ENCODE measurements at places on chromosomes 12 and 14. TPM values are rescaled to one million over a fixed set of nuclear protein-coding genes. Genes with fewer than 3 reads are reported as not detected.

The KRT75 gene
- total RNA-seq, result not detected

DNA sequence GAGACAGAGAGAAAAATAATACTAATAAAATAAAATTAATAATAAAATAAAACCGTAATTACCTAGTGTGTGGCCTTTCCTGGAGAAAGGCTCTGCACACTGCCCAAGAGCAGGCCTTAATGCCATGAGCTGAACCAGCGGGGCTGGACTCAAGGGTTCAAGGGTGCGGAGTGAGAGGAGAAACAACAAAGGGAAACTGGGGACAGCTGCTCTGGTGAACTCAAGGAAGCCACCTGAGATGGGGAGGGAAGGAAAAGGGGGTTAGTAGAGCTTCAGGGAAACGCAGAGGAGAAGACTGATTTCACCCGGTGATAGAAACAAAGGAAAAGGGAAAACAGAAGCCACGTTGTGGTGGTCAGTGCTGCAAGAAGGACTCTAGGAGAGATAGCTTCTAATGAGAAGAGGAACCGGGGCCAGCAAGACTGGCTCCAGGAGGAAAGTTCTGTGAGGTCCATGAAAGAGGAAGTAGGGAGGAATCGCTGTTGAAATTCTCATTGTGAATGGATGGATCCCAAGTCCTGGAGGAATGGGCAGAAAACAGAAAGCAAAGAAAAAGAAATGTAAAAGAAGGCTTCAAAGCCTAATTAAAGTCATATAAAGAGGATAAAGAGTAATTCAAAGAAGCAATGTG lies 48.3 kb upstream of the BCL2L14 start:
- peaks cover 16% of the 10 kb centered on the region for H3K27me3 ChIP-seq
- H3K4me1 ChIP-seq, result peaks cover 11% of the 10 kb centered on the region
- no peak overlapping the region for H3K27ac ChIP-seq
- DNase-seq, result peak; percentile 60
- H3K4me3 ChIP-seq, result no peak overlapping the region
- no peaks in the 10 kb centered on the region for H3K36me3 ChIP-seq

GRCh38 chr12:41981758-41982157 lies 162.9 kb downstream of the GXYLT1 start:
- peaks cover 2% of the 10 kb centered on the region for H3K27me3 ChIP-seq
- H3K4me3 ChIP-seq, result no peak overlapping the region
- H3K36me3 ChIP-seq, result no peaks in the 10 kb centered on the region
- no peak for DNase-seq
- H3K27ac ChIP-seq, result no peak overlapping the region
- peaks cover 6% of the 10 kb centered on the region for H3K4me1 ChIP-seq

The SOAT2 gene
- not detected for total RNA-seq

The NRIP2 gene
- total RNA-seq, result 0.13 TPM

GRCh38 chr12:26736563-26737486 lies 96.2 kb downstream of the ITPR2 start:
- H3K27ac ChIP-seq, result no peak overlapping the region
- DNase-seq, result no peak
- no peak overlapping the region for H3K4me3 ChIP-seq
- peaks cover 15% of the 10 kb centered on the region for H3K4me1 ChIP-seq

DNA sequence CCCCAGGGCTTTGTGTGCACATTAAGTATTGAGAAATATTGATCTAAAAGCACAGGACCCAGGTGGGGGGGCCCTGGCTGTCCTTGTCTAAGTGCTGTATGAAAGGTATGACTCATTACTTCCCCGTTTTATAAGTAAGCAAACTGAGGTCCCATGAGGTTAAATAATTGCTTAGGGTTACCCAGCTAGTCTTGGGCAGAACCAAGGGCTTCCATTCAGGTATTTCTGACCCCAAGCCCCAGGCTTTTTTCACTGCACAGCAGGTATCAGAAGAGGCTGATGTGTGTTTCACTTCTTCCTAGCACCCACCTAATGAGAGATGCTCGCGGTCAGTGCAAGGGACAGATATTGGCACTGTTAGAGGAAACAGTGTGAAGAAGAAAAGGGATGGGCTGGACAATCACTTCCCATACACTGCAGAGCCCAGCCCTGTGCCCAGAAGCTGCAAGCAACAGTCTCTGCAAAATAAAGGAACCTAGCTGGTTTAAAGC lies 4.7 kb upstream of the TC2N start:
- H3K27ac ChIP-seq, result no peak overlapping the region
- peaks cover 25% of the 10 kb centered on the region for H3K36me3 ChIP-seq
- no peak for DNase-seq
- no peaks in the 10 kb centered on the region for H3K27me3 ChIP-seq
- no peak overlapping the region for H3K4me3 ChIP-seq

GRCh38 chr12:2586156-2587038 lies 208.4 kb upstream of the FKBP4 start:
- no peaks in the 10 kb centered on the region for H3K27me3 ChIP-seq
- peaks cover 21% of the 10 kb centered on the region for H3K4me1 ChIP-seq
- peak overlapping the region; percentile 31 for H3K27ac ChIP-seq
- no peak overlapping the region for H3K4me3 ChIP-seq
- H3K36me3 ChIP-seq, result peaks cover 58% of the 10 kb centered on the region

GRCh38 chr12:51388846-51389245 lies 2.4 kb downstream of the GALNT6 start:
- H3K4me1 ChIP-seq, result peaks cover 42% of the 10 kb centered on the region
- no peaks in the 10 kb centered on the region for H3K27me3 ChIP-seq
- no peak overlapping the region for H3K4me3 ChIP-seq

The PAH gene
- total RNA-seq, result not detected

The RNASE12 gene
- total RNA-seq, result not detected

DNA sequence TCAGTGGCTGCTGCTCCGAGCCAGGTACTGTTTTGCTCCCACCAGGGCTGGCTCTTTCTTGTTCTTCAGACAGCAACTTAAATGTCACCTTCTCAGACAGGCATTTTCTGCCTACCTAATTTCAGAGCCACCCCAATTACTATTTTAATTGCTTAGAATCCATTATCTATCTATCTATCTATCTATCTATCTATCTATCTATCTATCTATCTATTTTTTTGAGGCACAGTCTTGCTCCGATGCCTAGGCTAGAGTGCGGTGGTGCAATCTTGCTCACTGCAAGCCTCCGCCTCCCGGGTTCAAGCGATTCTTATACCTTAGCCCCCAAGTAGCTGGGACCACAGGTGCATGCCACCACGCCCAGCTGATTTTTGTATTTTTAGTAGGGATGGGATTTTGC lies 58.5 kb downstream of the SPPL3 start:
- H3K4me3 ChIP-seq, result no peak overlapping the region
- no peak for DNase-seq
- peaks cover 3% of the 10 kb centered on the region for H3K36me3 ChIP-seq
- H3K4me1 ChIP-seq, result peaks cover 27% of the 10 kb centered on the region

The PLCZ1 gene
- total RNA-seq, result not detected

The CHGA gene
- not detected for total RNA-seq

The GNB3 gene
- 8.3 TPM for total RNA-seq

DNA sequence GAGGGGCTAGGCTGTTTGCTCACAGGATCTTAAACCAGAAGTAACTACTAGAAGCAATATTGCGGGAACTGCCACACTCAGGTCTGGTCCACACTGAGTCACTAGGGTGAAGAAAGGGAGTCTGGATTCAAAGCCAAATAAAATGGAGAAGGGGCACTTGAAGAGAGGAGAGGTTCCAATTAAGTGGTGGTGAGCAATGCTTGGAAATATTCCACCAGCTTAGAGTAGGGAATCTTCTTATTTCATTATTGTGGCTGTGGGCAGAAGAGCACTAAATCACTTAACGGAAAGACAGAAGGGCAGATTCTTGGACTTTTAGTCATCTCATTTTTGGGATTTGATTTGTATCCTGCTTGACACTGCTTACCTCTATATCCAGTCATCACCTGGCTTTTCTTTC lies 48.6 kb upstream of the PPP1R12A start:
- DNase-seq, result no peak
- H3K36me3 ChIP-seq, result no peaks in the 10 kb centered on the region

GRCh38 chr14:85454226-85454813 lies 75.6 kb upstream of the FLRT2 start:
- no peaks in the 10 kb centered on the region for H3K36me3 ChIP-seq
- peaks cover 10% of the 10 kb centered on the region for H3K4me1 ChIP-seq
- no peaks in the 10 kb centered on the region for H3K27me3 ChIP-seq
- H3K27ac ChIP-seq, result no peak overlapping the region

GRCh38 chr12:118714051-118714460 lies 267.3 kb upstream of the SRRM4 start:
- no peaks in the 10 kb centered on the region for H3K4me1 ChIP-seq
- H3K36me3 ChIP-seq, result no peaks in the 10 kb centered on the region
- H3K27ac ChIP-seq, result no peak overlapping the region
- H3K4me3 ChIP-seq, result no peak overlapping the region
- H3K27me3 ChIP-seq, result no peaks in the 10 kb centered on the region
- DNase-seq, result no peak

- no peaks in the 10 kb centered on the region for H3K36me3 ChIP-seq
- DNase-seq, result no peak
- peaks cover 34% of the 10 kb centered on the region for H3K4me1 ChIP-seq
- no peaks in the 10 kb centered on the region for H3K27me3 ChIP-seq
- H3K4me3 ChIP-seq, result no peak overlapping the region
- peak overlapping the region; percentile 16 for H3K27ac ChIP-seq
Measured at GRCh38 chr12:19988948-19989347, 379.4 kb upstream of the PDE3A start.

GRCh38 chr12:124131659-124132058 lies 158.6 kb downstream of the ZNF664 start:
- peaks cover 8% of the 10 kb centered on the region for H3K27me3 ChIP-seq
- H3K27ac ChIP-seq, result no peak overlapping the region
- peaks cover 17% of the 10 kb centered on the region for H3K4me1 ChIP-seq
- H3K4me3 ChIP-seq, result no peak overlapping the region

The TPPP2 gene
- total RNA-seq, result not detected

DNA sequence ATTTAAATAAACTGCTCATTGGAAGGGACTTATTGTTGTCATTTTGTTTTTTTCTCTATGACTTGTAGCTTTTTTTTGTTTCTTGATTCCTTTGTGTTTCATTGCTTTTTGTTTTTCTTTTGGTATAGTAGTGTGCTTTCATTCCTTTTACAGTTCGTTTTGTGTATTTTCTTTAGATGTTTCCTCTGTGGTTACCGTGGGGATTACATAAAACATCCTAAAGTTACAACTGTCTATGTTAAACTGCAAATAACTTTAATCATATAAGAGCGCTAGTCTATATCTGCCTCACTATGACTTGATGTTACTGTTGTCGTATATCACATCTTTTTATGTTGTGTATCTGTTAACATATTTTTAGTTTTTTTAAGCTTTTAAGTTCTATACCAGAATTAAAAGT lies 86.9 kb downstream of the ATF7IP start:
- no peaks in the 10 kb centered on the region for H3K27me3 ChIP-seq
- peak overlapping the region; percentile 84 for H3K27ac ChIP-seq
- peaks cover 19% of the 10 kb centered on the region for H3K4me1 ChIP-seq
- DNase-seq, result no peak
- no peak overlapping the region for H3K4me3 ChIP-seq

DNA sequence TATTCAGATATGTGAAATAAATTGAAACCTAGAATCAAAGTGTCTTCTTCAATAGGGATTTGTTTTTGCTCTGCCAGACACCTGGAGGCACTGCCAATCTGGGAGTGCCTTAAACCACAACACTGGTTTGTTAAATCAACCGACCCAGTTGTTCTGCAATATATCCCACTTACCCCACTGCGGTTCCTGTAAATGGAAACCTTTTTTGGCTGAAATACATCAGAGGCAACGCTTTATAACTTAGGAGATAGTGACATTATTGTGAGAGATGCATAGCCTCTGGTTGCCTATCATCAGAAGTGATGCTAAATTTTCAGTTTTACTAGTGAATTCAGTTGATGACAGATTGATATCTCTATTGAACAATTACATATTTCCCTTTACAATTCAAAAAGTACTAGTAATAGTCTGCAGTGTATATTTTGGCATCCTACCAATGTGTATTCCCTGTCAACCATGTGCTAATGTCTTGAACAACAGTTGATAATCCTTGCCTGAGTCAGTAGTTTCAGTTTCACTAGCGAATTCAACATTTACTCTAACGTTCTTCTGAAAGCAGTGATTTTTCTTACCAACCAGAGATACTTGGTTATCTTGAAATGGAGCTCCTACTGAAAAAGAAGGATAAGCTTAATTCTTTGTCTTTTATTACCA lies 30.5 kb downstream of the PPP2R5C start:
- H3K4me3 ChIP-seq, result peak overlapping the region; percentile 69
- peaks cover 28% of the 10 kb centered on the region for H3K4me1 ChIP-seq
- peak overlapping the region; percentile 89 for H3K27ac ChIP-seq
- H3K36me3 ChIP-seq, result peaks cover 5% of the 10 kb centered on the region
- DNase-seq, result no peak

DNA sequence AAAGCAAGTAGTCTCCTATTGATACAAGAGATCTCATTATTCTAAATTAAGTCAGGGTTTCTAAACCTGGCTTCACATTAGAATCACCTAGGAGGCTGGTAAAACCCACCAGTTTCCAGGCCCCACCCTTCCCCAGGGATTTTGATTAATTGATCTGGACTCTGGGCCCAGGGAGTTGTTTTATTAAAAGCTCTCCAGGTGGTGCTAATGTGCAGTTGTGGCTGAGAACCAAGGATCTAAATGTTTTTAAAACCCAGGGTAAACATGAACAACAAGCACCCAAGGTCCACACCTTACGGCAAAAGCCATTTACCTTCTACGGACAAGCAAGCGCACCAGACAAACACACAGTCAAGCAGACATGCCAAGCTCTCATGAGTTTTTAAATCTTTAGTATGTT lies 73.9 kb downstream of the SLC2A13 start:
- H3K4me3 ChIP-seq, result no peak overlapping the region
- no peak for DNase-seq
- H3K27me3 ChIP-seq, result no peaks in the 10 kb centered on the region
- peaks cover 7% of the 10 kb centered on the region for H3K4me1 ChIP-seq
- no peak overlapping the region for H3K27ac ChIP-seq
- no peaks in the 10 kb centered on the region for H3K36me3 ChIP-seq

DNA sequence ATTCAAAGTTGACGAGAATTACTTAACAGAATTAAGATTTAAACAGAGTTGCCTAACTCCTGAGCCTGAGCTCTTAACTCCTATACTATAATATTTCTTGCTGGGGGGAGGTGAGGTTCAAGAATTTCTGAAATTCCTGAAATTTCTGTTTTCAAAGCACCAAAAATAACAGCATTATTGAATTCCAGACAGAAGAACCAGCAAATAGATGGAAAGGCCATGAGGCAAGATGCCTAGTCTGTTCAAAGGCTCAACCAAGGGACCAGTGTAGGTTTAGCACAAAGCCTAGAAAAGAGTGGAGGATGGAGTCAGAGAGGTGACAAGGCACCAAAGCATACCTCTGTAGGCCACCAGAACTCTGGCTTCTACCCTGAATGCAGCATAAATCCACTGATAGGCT lies 76.4 kb downstream of the PPP1R12A start:
- DNase-seq, result no peak
- H3K27ac ChIP-seq, result no peak overlapping the region
- peaks cover 18% of the 10 kb centered on the region for H3K36me3 ChIP-seq
- H3K27me3 ChIP-seq, result no peaks in the 10 kb centered on the region
- no peak overlapping the region for H3K4me3 ChIP-seq
- peaks cover 25% of the 10 kb centered on the region for H3K4me1 ChIP-seq

The LGR5 gene
- total RNA-seq, result 55.8 TPM

DNA sequence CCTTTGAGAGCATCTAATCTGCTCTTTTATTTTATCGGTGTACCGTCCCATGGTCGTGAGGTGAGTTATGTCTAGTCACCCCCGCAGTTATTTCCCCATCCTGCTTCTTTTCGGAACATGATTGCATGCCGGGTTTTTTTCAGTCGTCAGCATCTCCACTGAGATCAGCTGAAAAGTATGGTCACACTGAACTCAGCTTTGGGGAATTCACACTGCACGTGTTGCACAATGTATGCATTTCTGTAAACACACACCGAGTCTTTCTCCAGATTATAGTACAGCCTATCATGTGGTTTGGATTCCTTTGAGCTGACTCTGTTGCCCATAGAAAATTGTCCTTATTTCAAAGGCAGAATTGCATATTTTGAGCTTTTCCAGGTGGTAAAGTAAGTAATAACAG lies 24.6 kb downstream of the PLXNC1 start:
- peaks cover 12% of the 10 kb centered on the region for H3K27me3 ChIP-seq
- no peak overlapping the region for H3K4me3 ChIP-seq
- peaks cover 11% of the 10 kb centered on the region for H3K4me1 ChIP-seq
- H3K27ac ChIP-seq, result peak overlapping the region; percentile 54
- DNase-seq, result no peak
